ENCODE measurements at places on chromosomes 4 and X. TPM values are rescaled to one million over a fixed set of nuclear protein-coding genes. Genes with fewer than 3 reads are reported as not detected.

DNA sequence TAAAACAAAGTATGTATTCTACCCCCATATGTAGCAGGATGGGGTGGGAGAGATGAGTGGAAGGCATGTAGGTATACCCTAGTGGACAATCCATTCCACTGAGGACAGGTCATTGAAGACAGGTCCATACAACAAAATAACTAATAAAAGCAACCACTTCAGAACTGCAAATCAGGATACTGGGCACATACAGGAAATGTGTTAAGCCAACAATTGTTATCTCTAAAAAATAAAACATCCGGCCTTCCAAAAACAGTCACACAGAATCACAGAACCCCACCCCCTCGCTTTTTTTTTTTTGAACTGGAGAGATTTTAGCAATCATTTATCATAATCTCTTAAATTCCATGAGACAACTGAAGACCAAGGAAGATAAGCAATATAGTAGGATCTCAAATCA lies 112.9 kb downstream of the FRYL start:
- peaks cover 32% of the 10 kb centered on the region for H3K4me1 ChIP-seq
- no peak overlapping the region for H3K27ac ChIP-seq
- peaks cover 9% of the 10 kb centered on the region for H3K36me3 ChIP-seq
- no peak for DNase-seq
- H3K27me3 ChIP-seq, result no peaks in the 10 kb centered on the region

DNA sequence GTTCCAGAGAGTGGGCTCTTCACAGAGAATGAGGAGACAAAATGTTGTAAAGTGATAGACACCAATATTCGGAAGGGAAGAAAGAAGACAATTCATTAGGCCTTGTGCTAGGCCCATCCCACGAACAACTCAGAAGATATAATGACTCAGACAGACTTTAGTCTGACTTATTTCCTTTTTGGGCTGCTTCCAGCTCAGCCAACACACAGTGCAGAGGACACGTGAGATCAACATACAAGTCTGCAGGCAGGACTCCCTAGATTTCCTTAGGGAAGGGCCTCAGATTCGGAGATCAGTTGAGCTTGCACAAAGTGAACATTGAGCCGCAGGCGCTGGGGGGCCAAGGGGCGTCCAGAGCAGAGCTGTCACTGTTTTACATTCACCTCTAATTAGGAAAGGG lies 290.7 kb upstream of the TENM3 start:
- no peak overlapping the region for H3K4me3 ChIP-seq
- H3K27ac ChIP-seq, result no peak overlapping the region
- no peaks in the 10 kb centered on the region for H3K36me3 ChIP-seq
- no peaks in the 10 kb centered on the region for H3K27me3 ChIP-seq
- H3K4me1 ChIP-seq, result no peaks in the 10 kb centered on the region

DNA sequence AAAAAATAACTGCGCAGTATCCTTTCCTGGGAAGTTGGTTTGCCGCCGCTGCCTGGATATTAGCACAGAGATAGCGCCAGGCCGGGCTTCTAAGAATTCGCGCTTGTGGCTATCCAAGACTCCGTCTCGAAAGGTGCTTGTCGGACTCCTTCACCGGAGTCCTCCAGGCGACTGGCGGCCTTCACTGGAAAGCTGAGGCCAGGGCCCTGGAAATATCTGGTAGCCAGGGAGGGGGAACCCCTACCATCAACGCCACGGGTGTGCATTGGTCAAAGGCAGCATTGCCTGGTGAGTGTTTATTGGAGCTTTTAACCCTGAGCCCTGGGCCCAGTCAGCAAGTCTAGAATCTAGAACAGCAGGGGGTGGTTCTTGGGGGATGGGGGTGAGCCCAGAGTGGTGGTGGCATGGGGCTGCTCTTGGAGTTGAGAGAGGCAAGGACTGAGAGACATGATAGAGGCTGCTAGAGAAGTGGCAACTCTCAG lies 577 bp upstream of the PIM2 start:
- H3K4me3 ChIP-seq, result peak overlapping the region; percentile 98
- DNase-seq, result peak; percentile 75
- H3K36me3 ChIP-seq, result peaks cover 74% of the 10 kb centered on the region

Gene MAGED4B
- 1.9 TPM for total RNA-seq

- H3K27me3 ChIP-seq, result no peaks in the 10 kb centered on the region
- H3K4me1 ChIP-seq, result peaks cover 54% of the 10 kb centered on the region
- H3K27ac ChIP-seq, result peak overlapping the region; percentile 94
- peaks cover 40% of the 10 kb centered on the region for H3K36me3 ChIP-seq
Measured at GRCh38 chr4:1714303-1715001, 2.3 kb upstream of the SLBP start.

- H3K36me3 ChIP-seq, result peaks cover 33% of the 10 kb centered on the region
- no peak overlapping the region for H3K27ac ChIP-seq
- H3K4me3 ChIP-seq, result no peak overlapping the region
- H3K4me1 ChIP-seq, result no peaks in the 10 kb centered on the region
- DNase-seq, result no peak
Measured at GRCh38 chr4:3221996-3222395, 27.0 kb upstream of the MSANTD1 start.

Gene F8
- 8.9 TPM for total RNA-seq

- H3K4me1 ChIP-seq, result no peaks in the 10 kb centered on the region
- no peak overlapping the region for H3K4me3 ChIP-seq
- no peaks in the 10 kb centered on the region for H3K36me3 ChIP-seq
- DNase-seq, result no peak
Measured at GRCh38 chrX:143466130-143466529, 51.1 kb downstream of the SPANXN3 start.

GRCh38 chr4:182124359-182124758 lies 118.8 kb upstream of the TENM3 start:
- H3K36me3 ChIP-seq, result no peaks in the 10 kb centered on the region
- H3K27ac ChIP-seq, result no peak overlapping the region
- no peaks in the 10 kb centered on the region for H3K4me1 ChIP-seq
- no peak overlapping the region for H3K4me3 ChIP-seq

Gene RNF212
- 0.87 TPM for total RNA-seq

DNA sequence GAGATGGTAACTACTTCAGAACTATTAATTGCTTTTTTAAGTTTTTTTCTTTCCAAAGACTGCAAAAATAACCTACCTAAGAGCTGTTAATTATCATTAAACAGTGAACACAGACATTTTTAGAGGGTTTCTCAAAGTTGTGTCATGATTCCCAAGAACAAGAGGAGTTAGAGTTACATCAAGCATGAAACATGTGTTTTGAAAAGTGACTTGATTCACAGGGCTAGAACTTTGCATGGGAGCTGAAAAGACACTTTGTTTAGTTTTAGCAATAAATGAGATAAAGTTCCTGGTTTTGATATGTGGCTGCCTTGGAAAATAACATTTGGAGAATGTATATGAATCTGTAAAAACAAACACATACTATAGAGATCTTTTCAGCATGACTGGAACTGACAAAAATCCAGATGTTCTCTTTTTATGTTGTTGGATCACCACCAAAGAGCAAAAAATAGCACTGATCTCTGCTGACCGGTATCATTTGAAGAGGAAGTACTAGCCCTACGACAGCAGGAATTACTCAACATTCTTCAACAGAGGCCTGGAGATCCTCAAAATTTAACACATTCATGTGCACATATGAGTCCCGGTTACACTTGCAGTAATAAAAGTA lies 173.0 kb upstream of the PCDH18 start:
- H3K36me3 ChIP-seq, result no peaks in the 10 kb centered on the region
- H3K4me3 ChIP-seq, result no peak overlapping the region
- no peaks in the 10 kb centered on the region for H3K4me1 ChIP-seq
- H3K27me3 ChIP-seq, result no peaks in the 10 kb centered on the region

GRCh38 chr4:184448821-184449220 lies 25.5 kb downstream of the IRF2 start:
- peaks cover 22% of the 10 kb centered on the region for H3K36me3 ChIP-seq
- peak overlapping the region; percentile 28 for H3K4me3 ChIP-seq
- H3K27ac ChIP-seq, result peak overlapping the region; percentile 8

GRCh38 chr4:16636304-16636703 lies 262.1 kb downstream of the LDB2 start:
- no peak overlapping the region for H3K27ac ChIP-seq
- H3K4me3 ChIP-seq, result no peak overlapping the region
- no peaks in the 10 kb centered on the region for H3K36me3 ChIP-seq
- H3K27me3 ChIP-seq, result no peaks in the 10 kb centered on the region
- H3K4me1 ChIP-seq, result no peaks in the 10 kb centered on the region

Gene HGFAC
- total RNA-seq, result not detected

Gene GC
- not detected for total RNA-seq

GRCh38 chr4:178385481-178385880 lies 943.2 kb upstream of the AGA start:
- no peaks in the 10 kb centered on the region for H3K36me3 ChIP-seq
- DNase-seq, result no peak
- H3K4me3 ChIP-seq, result no peak overlapping the region

- H3K4me3 ChIP-seq, result no peak overlapping the region
- no peak overlapping the region for H3K27ac ChIP-seq
- no peak for DNase-seq
- no peaks in the 10 kb centered on the region for H3K36me3 ChIP-seq
- no peaks in the 10 kb centered on the region for H3K4me1 ChIP-seq
- no peaks in the 10 kb centered on the region for H3K27me3 ChIP-seq
Measured at GRCh38 chr4:91434631-91435030, 869.1 kb upstream of the GRID2 start.

DNA sequence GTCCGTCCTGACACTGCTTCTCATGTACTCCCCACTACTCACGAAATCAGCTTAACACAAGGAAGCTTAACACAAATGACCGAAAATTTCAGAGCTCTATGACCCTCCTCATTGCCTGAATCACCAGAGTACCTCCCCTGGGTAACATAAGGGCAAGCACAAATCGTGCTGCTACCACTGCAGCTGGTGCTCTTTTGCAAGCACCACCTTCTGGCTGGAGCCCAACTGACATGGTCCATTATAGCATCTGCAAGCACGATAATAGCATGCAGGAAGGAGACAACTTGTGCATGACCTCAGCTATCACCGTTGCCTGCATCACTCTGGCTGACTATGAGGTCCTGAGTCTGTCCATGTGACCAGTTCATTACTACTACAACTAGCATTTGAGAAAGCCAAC lies 308.0 kb downstream of the TEX13C start:
- no peak overlapping the region for H3K4me3 ChIP-seq
- no peak for DNase-seq
- H3K36me3 ChIP-seq, result no peaks in the 10 kb centered on the region
- H3K27ac ChIP-seq, result no peak overlapping the region
- no peaks in the 10 kb centered on the region for H3K4me1 ChIP-seq

Gene FGD1
- 0.15 TPM for total RNA-seq

All from activated CD4-positive, alpha-beta memory T cell treated with anti-CD3 and anti-CD28 coated beads for 36 hours (primary cell).